ENCODE measurements at places on chromosomes 13 and 19.
A peak's percentile ranks its signal among the peaks of the same experiment; 100 is the strongest.

DNA sequence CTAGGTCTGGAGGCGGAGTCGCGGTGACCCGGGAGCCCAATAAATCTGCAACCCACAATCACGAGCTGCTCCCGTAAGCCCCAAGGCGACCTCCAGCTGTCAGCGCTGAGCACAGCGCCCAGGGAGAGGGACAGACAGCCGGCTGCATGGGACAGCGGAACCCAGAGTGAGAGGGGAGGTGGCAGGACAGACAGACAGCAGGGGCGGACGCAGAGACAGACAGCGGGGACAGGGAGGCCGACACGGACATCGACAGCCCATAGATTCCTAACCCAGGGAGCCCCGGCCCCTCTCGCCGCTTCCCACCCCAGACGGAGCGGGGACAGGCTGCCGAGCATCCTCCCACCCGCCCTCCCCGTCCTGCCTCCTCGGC is at the start of gene SLC5A5:
Gene SLC5A5 (plus strand): TSS at position 68 of the 373 bp plus-strand sequence. CDS start 375 bp downstream, outside the sequence.
- H3K4me1 ChIP-seq: peaks cover 25% of the 10 kb centered on the region
- H3K27me3 ChIP-seq: no peaks in the 10 kb centered on the region
- peak within 1 kb of the TSS; percentile 56 for H3K27ac ChIP-seq
- peak within 1 kb of the TSS; percentile 74 for H3K4me3 ChIP-seq
- H3K36me3 ChIP-seq: no peaks in the 10 kb centered on the region

DNA sequence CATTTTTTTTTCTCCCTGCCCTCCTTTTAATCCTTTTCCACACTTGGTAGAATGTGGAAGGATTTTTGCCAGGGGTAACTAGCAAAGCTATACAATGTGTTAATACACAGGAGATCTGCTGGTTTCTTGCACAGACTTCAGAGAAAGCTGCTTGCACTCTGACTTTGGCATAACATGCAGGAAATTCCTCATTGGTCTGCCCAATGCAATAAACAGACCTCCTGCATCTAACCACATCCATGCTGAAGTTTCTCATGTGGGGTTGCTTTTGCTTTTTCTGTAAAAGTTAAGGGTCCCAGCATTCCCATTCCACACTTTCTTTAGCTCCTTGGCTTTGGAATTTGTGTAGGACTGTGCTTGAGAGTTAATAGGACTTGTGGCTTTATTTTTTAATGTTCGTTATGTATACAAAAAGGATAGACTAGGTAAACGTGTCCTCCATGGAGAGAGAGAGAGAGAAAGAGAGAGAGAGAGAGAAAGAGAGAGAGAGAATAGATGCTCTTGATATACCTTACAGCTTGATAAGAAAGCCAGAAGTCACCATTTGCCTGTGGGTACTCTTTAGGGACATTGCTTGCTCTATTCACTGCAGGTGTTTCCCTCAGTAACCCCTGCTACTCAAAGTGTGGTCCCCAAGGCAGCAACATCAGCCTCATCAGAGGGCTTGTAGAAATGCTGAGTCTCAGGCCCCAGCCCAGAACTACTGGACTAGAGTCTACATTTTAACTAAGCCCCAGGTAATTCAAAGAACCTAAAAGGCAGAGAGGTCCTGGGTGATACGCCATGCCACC is 170.5 kb downstream of the SHISA2 start:
- H3K4me1 ChIP-seq: no peaks in the 10 kb centered on the region
- DNase-seq: no peak
- H3K4me3 ChIP-seq: no peak overlapping the region
- H3K27me3 ChIP-seq: peaks cover 36% of the 10 kb centered on the region

DNA sequence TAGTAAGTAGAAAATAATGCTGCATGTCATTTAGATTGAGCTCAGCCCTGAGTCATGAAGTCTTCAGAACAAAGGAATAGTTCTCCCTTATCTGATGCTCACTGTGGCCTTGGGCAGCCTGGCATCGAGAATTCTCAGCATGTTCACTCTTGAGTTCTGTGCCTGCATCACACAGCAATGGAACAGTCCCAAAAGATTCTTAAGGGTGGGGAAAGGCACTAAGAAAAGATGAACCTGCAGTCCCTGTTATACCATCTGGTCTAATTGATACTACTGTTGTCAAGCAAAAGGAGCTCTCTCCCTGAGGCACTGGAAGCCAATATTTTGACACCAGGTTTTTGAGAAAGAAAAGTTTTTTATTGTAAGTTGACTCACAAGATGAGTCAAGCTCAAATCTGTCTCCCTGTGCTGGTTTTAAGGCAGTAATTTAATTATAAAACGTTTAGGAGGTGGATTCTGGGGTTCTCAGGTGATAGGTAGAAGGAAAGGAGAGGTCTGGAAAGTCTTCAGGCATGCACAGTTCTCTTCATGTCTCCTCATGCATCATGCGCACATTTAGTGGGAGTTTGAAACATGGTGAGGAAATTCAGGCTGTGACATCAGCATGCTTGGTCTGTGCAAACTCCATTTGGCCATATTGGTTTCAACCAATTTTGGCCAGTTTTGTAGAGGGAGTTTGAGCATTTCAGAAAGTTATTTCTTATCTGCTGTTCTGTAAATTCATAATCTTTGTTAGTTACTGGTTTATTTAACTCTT is 38.1 kb upstream of the ZNF766 start:
- peaks cover 11% of the 10 kb centered on the region for H3K36me3 ChIP-seq
- no peak for DNase-seq
- H3K4me3 ChIP-seq: no peak overlapping the region
- H3K4me1 ChIP-seq: no peaks in the 10 kb centered on the region

DNA sequence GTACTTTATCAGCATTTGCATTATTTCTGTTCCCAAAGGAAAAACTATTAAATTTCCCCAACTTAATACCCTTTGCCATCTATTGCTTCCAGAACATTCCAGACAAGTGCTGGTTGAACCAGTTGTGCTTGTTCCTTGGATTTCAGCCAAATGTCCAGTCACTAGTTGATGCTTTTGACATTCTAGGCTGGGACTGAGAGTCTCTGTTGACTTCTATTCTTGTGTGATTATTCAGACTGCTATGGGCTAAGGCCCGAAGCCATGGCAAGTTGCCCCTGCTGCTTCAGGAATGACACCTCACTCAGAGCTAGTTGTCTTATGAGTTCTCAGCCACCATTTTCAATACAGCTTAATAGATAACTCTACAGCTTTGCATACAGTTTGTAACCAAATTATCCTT is 458.1 kb upstream of the ARGLU1 start:
- H3K36me3 ChIP-seq: no peaks in the 10 kb centered on the region
- H3K4me3 ChIP-seq: no peak overlapping the region
- DNase-seq: no peak

- H3K27me3 ChIP-seq: peaks cover 5% of the 10 kb centered on the region
- DNase-seq: no peak
- H3K4me3 ChIP-seq: no peak overlapping the region
- no peaks in the 10 kb centered on the region for H3K4me1 ChIP-seq
- H3K27ac ChIP-seq: no peak overlapping the region
- no peaks in the 10 kb centered on the region for H3K36me3 ChIP-seq
Measured at GRCh38 chr13:94065741-94066140, 413.7 kb downstream of the DCT start.

- H3K4me1 ChIP-seq: peaks cover 82% of the 10 kb centered on the region
- peak overlapping the region; percentile 94 for H3K4me3 ChIP-seq
- no peak for DNase-seq
- H3K36me3 ChIP-seq: peaks cover 22% of the 10 kb centered on the region
Measured at GRCh38 chr13:99307648-99308339, 595 bp upstream of the GPR183 start.

DNA sequence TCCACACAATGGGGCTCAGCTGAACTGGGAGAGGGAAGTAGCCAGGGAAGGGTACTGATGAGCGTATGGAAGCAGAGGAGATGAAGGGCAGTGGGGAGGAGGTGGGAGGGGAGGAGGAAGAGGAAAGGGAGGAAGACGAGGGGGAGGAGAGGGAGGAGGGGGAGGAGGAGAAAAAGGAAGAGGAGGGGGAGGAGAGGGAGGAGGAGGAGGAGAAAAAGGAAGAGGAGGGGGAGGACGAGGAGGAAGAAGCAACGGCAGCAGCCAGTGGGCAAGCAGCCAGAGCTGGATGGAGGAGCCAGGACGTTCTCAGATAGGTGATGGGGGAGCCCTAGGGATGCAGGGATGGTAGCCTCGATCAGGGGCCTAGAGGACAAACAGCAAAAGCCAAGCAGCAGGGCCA is 5.6 kb downstream of the CERS4 start:
- peaks cover 82% of the 10 kb centered on the region for H3K4me1 ChIP-seq
- H3K27ac ChIP-seq: no peak overlapping the region
- H3K27me3 ChIP-seq: no peaks in the 10 kb centered on the region
- peak overlapping the region; percentile 33 for H3K4me3 ChIP-seq

DNA sequence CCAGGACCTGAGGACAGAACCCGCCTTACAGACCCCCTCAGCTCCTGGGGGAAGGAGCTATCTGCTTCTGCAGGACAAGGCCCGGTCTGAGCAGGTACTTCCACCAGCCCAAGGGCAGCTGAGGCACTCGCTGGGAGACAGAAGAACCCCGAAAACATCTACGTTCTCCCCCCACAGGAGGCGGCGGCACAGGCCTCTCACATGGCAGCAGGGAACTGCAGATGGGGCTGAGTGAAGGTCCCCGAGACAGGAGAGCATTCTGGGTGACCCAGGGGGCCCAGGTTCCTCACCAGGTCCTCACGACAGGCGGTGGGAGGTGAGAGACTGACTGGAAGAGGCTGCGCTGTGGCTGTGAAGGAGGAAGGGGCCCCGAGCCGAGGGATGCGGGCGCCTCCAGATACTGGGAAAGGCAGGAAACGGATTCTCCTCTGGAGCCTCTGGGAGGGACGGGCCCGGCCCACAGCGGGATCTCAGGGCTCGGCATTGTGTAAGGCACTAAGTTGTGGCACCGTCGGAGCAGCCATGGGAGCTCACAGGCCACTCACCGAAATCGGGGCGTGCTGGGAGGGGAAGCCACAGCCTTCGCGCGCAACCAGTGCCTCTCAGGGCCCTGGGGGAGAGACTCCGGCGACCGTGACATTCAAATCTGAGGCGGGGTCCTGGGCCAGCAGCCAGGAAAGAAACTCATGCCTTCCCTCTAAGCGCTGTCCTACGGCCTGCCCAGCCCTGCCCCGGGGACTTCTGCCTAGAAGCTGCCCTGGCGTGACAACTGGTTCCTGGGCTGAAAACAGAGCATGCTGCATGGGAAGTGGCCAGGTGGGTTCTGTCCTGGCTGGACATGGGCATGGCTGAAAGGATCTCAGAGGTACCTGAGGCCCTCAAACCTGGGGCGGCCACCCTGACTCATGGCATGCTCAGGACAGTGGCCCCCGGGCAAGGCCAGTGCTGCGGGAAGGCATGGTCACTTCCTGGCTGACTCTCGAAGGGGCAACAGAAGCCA is 14.0 kb downstream of the RPL36 start:
- no peaks in the 10 kb centered on the region for H3K4me1 ChIP-seq
- peaks cover 8% of the 10 kb centered on the region for H3K36me3 ChIP-seq
- H3K27ac ChIP-seq: no peak overlapping the region
- no peak overlapping the region for H3K4me3 ChIP-seq
- H3K27me3 ChIP-seq: no peaks in the 10 kb centered on the region
- DNase-seq: no peak

DNA sequence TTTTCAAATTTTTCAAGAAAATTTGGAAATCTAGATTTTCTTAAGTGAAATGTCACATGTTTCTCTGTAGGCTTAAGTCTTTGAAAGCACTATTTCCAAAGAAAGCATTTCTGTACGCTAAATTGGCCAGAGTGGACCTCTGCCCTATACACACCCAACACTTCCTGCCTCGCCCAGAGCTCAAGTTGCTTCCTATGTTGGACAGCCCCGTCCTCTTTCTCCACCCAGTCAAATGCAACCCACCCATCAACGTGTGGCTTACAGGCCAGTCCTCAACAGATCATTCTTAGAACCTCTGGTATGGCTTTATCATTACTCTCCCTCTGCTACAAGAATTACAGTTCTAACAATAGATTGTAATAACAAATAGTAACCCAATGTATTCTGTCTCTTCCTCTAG is 24.2 kb downstream of the KLF12 start:
- no peaks in the 10 kb centered on the region for H3K27me3 ChIP-seq
- H3K4me1 ChIP-seq: peaks cover 37% of the 10 kb centered on the region
- no peak overlapping the region for H3K27ac ChIP-seq
- peaks cover 7% of the 10 kb centered on the region for H3K36me3 ChIP-seq
- no peak overlapping the region for H3K4me3 ChIP-seq

DNA sequence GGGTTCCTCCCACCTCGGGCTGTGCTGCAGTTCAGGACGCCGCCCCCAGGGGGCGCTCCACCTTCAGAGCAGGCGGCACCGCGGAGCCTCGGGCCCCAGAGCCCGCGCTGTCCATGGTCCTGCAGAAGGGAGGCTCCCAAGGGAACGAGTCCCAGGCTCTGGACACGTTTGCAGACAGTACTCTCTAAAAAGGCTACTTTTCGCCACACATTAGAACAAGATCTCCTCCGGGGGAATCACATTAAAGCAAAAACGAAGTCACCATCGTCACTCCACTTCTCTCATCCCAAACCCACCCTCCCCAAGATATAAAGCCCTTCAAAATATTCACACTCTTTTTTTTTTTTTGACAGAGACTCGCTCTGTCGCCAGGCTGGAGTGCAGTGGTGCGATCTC is 4.6 kb upstream of the SIGLEC10 start:
- H3K36me3 ChIP-seq: no peaks in the 10 kb centered on the region
- peak; percentile 78 for DNase-seq
- H3K27ac ChIP-seq: no peak overlapping the region
- peaks cover 32% of the 10 kb centered on the region for H3K27me3 ChIP-seq

GRCh38 chr13:98869408-98870090 is 108.3 kb downstream of the DOCK9 start:
- peaks cover 8% of the 10 kb centered on the region for H3K4me1 ChIP-seq
- no peak overlapping the region for H3K4me3 ChIP-seq
- H3K27ac ChIP-seq: no peak overlapping the region
- DNase-seq: no peak

GRCh38 chr13:94309997-94310855 is 169.3 kb downstream of the DCT start:
- DNase-seq: no peak
- no peaks in the 10 kb centered on the region for H3K36me3 ChIP-seq
- H3K4me3 ChIP-seq: no peak overlapping the region
- H3K4me1 ChIP-seq: no peaks in the 10 kb centered on the region
- no peak overlapping the region for H3K27ac ChIP-seq

- peak overlapping the region; percentile 16 for H3K27ac ChIP-seq
- H3K4me3 ChIP-seq: peak overlapping the region; percentile 90
- H3K27me3 ChIP-seq: no peaks in the 10 kb centered on the region
- H3K4me1 ChIP-seq: peaks cover 34% of the 10 kb centered on the region
- no peaks in the 10 kb centered on the region for H3K36me3 ChIP-seq
Measured at GRCh38 chr19:17333611-17334413, 843 bp downstream of the ANO8 start.

GRCh38 chr19:56071151-56071550 is 49.9 kb downstream of the ZNF787 start:
- peaks cover 8% of the 10 kb centered on the region for H3K4me1 ChIP-seq
- no peak overlapping the region for H3K4me3 ChIP-seq
- H3K27ac ChIP-seq: no peak overlapping the region
- H3K36me3 ChIP-seq: no peaks in the 10 kb centered on the region
- no peak for DNase-seq
- peaks cover 13% of the 10 kb centered on the region for H3K27me3 ChIP-seq
